ENCODE measurements at places on chromosomes 3 and 15.

DNA sequence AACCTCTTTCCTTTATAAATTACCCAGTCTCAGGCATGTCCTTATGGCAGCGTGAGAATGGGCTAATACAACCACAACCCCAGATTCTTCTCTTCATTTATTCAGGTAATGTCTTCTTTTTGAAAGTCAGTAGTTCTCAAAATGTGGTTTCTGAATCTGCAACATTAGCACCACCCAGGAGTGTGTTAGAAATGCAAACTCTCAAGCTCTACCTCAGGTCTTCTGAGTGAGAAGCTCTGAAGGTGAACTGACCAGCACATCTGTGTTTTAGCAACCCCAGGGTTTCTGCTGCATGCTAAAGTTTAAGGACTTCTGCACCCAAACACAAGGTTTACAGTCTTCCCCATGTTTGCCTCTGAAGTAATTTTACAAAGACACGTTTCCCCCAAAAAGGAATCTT, 22.3 kb upstream of the TRIM59 start:
- DNase-seq: no peak

GRCh38 chr3:10157031-10157430, 7.7 kb upstream of the IRAK2 start:
- no peak for DNase-seq

- no peak for DNase-seq
These were observed 70.8 kb downstream of the SCN11A start for GRCh38 chr3:38980938-38981337.

DNA sequence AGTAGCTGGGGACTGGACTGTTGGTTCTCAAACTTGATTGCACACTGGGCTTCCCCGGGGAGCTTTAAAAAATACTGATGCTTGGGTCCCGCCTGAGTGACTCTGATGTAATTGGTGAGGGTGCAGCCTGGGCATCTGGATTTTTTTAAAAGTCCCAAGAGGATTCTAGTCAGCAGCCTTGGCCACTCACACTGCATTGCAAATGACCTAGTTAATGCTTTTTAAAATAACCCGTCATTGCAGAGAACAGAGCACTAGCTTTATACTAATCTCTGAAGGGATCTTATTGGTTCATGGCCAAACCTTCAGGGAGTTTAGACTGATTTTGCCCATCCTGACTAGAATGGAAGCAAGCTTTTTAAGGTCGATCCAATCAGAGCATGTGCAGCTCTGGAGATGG, 310.6 kb upstream of the PROK2 start:
- no peak for DNase-seq

- peak; percentile 80 for DNase-seq
These were observed 185.1 kb upstream of the TGFBR2 start for GRCh38 chr3:30421266-30421665.

- peak; percentile 26 for DNase-seq
These were observed 38.0 kb downstream of the TMEM41A start for GRCh38 chr3:185460719-185461350.

GRCh38 chr3:153621953-153622352, 459.9 kb downstream of the RAP2B start:
- DNase-seq: no peak

DNA sequence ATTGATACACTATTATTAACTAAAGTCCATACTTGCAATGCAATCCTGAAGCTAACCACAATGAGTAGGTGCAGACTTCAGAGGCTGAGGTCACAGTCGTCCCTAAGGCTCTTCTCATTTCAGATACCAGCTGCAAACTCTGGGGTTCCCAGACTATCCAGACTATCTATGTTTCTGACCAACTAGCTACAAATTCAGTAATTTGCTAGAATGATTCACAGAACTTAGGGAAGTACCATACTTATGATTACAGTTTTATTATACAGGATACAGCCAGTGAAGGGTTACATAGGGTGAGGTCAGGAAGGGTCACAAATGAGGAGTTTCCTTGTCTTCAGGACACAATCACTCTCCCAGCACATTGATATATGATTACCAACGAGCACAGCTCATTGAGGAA, 36.5 kb downstream of the PPM1L start:
- no peak for DNase-seq
